ENCODE measurements at places on chromosomes 4 and X.
A peak's percentile ranks its signal among the peaks of the same experiment; 100 is the strongest.

DNA sequence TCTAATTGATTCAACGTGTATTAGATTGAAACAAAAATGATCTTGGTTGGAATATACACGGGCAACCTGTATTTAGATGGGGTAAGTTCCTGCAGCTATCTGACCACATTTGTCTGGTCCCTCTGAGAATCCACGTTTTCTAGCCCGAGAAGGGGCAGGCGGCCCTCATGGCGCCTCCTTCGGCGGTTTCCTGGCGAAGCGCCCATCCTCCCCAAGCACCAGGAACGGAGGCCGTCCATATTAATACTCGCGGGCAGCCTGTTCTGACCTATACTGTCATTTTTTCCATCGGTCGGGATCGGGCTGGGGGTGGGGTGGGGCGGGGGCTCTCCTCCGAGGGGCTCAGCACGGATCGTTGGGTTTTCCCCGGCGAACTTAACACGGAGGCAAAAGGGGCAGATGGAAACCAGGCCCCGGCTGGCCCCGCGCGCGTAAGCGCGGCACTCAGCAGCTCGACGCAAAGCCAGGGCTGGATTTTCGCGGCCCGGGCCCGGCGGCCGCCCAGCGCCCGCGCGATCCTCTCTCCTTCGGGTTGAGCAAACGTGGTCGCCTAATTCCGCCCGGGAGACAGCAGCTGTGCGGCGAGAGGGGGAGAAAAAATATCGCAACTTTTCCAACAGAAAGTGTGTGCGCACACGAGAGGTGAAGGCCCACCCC lies 77.2 kb upstream of the BCOR start:
- DNase-seq: no peak

DNA sequence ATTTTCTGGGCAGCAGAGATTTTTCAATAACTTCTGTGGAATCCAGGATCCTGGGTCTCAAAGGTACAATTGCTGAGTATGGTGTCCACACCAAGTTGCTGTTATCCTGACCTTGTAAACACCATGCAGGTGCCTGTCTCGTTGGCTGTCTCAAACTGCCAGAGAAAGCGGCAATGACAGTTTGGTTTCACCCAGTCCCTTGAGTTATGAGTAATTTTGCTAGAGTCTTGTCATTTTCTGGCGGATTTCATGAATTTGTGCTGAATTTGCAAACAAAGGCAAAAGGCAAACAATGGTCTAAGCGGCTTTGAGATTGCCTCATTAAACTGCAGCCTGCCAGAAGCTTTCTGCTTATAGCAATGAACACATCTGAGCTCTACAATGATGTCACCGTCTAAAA lies 847.9 kb downstream of the RAB28 start:
- DNase-seq: no peak

DNA sequence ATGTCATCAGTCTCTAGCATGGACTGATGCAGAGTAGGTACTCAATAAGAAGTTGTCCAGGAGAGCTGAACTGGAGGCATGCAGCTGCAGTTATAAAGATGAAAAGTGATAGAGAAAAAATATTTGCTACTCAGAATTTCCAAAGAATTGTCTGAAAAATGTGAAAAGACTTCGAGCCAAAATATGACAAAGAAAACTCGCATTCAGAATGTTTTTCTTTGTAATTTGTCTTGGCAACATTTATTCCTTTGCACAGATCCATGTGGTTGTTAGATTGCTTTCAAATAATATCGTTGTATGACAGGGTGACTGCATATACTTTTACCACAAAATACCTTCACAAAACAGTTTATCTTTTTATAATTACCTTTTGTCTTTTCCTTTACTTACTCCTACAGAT lies 128.0 kb upstream of the SLC4A4 start:
- DNase-seq: no peak

DNA sequence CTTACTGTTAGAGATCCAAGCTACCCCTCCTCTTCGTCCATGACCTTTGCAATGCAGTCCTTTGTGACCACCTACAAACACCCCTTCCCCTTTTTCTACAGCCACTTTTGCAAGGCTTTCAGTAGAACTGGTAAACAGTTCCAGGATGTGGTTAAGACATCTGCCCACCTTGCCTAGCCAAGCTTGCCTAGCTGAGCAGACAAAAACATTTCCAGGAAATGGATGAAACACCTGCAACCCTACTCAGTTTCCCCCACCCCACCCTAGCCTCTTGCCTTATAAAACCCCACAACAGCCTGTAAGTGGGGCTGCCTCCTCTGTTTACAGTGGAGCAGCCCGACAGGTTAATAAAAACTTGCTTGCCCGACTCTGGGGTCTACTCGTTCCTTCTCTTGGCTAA lies 133.8 kb downstream of the ZC4H2 start:
- DNase-seq: no peak

DNA sequence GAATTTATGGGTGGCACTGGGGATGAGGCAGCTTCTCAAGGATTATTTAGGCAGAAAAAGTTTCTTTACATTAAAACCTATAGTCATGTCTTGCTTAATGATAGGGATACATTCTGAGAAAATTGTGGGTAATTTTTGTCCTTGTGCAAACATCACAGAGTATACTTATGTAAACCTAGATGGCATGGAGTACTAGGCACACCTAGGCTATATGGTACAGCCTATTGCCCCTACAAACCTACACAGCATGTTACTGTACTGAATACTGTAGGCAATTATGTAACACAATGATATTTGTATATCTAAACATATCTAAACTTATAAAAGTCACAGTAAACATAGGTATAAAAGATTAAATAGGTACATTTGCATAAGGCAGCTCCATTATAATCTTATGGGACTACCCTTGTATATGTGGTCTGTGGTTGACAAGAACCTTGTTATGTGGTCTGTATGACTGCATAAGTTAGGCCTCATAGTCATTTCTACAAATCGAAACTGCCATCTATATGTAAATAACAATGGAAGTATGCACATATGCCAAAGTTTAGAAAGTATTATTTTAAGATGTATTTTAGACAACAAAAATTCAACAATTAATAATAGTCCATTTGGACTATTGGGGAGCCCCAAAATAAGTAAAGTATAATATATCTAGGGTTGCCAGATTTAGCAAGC lies 87.3 kb downstream of the CFAP299 start:
- no peak for DNase-seq

- DNase-seq: peak; percentile 25
These were observed 61.4 kb upstream of the TRIM2 start for GRCh38 chr4:153142700-153143438.

DNA sequence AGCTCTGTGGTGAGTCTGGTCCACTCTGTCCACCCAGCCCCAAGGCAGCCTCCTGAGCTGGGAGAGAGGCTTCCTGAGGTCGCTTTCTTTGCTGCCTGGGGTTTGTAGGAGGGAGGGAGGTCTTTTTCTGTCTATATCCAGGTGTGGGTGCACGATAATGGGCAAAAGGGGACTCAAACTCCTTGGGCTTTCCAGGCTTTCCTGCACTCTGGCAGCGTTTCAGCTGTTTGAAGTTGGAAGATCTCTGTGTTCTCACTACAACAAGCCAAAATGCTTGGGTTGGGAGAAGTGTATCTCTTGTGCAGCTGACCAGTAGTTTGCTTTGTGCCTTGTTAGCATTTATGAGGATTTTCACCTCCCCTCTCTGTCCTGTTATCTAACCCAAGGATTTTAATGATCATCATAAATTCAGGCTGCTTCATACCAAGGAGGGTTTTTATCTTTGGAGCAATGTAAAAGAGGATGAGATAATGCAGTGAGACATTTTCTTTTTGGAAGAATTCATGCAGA lies 126.3 kb downstream of the REPS2 start:
- no peak for DNase-seq

DNA sequence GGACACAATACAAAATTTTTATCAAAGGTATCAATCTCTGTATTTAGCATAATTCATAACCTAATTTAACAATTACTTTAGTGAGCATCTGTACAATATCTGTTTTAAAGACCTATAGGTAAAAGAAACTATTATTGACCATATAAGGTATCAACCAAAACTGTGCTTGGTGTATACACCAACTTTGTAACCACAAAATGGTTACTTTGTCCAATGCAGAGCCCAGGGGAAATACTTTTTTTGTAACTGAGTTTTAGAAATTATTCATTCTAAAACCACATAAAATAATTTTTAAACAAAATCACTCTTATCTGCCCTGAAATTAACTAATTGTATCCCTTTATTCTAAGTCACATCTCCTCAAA lies 5.0 kb downstream of the CXXC4 start:
- no peak for DNase-seq

DNA sequence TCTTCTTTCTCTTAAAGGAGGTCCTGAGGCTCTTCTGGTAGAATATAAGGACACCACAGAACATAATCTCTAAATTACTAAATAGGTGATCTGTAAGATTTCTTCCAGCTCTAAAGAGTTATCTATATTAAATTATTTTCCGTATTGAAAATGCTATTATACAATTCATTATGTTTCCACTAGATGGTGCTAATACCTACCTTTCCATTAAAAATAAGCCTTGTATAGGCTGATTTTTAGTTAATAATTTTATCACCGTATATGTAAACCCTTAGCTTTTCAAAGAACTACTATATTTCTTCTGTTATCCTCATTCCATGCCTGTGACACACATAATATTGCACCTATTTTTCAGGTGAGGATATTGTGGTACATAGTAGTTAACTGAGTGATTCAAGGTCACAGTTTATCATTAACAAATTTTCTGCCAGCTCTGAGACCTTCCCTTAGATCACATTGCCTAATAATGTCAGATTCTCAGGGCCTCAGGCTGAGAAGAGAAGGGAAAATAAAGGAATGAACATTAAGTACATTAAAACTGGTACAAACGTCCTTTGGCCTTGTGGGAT lies 138.8 kb downstream of the TEX11 start:
- no peak for DNase-seq

GRCh38 chrX:26845056-26845455 lies 618.1 kb downstream of the PPP4R3C start:
- no peak for DNase-seq

- no peak for DNase-seq
These were observed 43.4 kb downstream of the ADRA2C start for GRCh38 chr4:3809451-3810110.

- no peak for DNase-seq
These were observed 87.9 kb downstream of the ZXDA start for GRCh38 chrX:57822398-57822797.

- DNase-seq: no peak
These were observed 471.0 kb downstream of the BCOR start for GRCh38 chrX:39626749-39627148.

- no peak for DNase-seq
These were observed 209.9 kb downstream of the PARM1 start for GRCh38 chr4:75142850-75143249.

All from stimulated activated CD4-positive, alpha-beta T cell treated with anti-CD3 and anti-CD28 coated beads, Interleukin-1b, Interleukin-23, amount 100 ng/mL, for 24 hours (primary cell).